ENCODE measurements at places on chromosomes 4 and X.

DNA sequence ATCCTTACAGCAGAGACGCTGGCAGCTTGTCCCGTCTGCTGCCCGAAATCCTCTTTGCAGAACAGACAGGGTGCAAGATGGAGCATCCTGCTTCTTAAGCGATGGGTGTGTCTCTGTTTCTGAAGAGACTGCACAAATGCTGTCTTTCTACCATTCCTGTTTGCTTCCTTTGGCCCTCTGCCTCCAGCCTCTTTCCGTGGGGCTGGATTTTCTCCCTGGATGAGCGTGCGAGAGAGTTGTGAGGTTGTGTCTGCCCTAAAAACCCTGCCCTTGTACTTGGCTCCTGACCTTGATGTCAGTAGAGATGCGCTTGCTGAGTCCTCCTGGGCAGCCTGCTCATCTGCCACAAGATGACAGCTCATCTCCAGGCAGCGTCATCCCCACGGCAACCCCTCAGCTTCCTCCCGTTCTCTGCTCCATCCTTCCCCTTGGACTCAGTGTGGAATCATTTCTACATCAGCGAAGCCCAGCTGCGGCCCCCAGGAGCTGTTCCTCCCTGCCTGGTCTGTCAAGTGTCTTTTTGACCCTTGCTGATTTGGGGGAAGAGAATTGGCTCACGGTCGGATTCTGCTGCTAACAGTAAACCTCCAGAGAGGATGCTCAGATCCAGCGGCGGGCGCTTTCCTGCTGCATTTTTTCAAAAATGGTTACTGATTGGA is 246.2 kb downstream of the ASMT start:
- DNase-seq = peak; percentile 71

GRCh38 chrX:45775468-45775867 is 574.8 kb upstream of the DIPK2B start:
- no peak for DNase-seq

DNA sequence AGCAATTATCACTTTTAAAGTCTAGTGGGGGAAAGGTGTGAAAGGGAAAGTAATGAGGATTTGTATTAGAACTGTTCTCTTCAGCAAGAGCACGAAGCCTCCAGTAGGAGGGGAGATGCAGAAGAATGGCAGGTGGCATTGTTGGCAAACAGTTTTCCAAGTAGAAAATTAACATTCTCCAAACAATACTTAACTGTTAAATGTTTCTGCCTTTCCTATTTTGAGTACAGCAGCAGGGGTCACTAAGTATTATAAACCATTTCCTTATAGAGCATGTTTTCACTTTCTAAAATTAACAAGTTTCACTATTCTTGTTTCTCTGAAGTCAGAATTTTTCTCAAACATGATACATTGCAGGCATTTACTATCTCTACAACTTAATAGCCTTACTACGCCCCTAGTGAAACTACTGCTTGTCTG is 58.7 kb downstream of the LEF1 start:
- no peak for DNase-seq

GRCh38 chrX:39670281-39670680 is 427.5 kb downstream of the BCOR start:
- no peak for DNase-seq

DNA sequence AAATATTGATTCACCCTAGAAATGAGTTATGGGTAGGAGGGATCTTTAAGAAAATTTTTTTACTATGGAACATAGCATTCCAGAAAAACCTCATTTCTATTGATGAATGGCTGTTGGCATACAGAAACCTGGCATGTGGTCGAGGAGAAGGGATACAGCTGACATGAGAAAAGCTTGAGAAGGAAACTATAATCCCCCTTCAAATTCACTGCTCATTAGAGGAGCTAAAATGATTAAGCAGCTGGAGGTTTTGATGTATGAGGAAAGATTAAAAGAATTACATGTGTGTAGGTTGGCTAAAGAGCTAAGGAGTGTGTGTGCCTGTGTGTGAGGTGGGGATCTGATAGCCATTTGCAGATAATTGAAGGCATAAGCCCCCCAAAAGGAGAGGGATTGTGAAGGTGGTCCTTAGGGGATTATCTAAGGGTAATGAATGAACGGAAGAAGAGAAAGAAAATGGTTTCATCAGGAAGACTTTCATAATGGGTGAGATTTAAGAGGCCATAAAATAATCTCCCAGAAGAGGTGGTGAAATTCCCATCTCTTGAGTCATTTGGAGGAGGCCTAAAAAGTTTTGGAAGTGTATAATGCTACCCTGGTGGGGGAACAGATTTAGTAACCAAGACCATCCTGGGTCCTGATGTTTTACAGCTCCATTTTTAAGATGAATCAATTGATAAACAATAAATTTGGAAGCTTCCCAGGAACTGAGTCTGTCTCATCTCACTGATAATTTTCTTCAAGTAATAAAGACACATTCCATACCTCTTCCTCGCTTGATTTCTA is 272.0 kb upstream of the HAND2 start:
- DNase-seq = no peak

- no peak for DNase-seq
These were observed 137.2 kb upstream of the HS3ST1 start for GRCh38 chr4:11565899-11566298.

GRCh38 chrX:122087341-122087740 is 1039.9 kb downstream of the GLUD2 start:
- DNase-seq = no peak

DNA sequence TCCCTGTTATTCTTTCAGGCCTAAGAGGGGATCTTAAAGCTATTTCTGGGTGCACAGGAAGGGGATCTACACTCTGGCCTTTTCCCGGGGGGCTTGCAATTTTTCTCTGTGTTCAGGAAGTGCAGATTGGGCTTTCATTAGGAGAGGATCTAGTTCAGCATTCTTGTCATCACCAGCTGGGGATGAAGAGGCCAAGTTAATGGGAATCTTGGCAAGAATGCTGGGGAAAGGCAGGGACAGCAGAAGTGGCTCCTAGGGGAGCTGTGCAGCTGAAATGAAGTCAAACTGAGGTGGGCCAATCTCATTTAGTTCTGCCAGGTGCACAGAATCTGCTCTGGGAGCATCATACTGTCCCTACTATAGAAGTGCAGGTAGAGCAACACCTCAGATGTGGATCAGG is 40.9 kb upstream of the ESX1 start:
- no peak for DNase-seq

DNA sequence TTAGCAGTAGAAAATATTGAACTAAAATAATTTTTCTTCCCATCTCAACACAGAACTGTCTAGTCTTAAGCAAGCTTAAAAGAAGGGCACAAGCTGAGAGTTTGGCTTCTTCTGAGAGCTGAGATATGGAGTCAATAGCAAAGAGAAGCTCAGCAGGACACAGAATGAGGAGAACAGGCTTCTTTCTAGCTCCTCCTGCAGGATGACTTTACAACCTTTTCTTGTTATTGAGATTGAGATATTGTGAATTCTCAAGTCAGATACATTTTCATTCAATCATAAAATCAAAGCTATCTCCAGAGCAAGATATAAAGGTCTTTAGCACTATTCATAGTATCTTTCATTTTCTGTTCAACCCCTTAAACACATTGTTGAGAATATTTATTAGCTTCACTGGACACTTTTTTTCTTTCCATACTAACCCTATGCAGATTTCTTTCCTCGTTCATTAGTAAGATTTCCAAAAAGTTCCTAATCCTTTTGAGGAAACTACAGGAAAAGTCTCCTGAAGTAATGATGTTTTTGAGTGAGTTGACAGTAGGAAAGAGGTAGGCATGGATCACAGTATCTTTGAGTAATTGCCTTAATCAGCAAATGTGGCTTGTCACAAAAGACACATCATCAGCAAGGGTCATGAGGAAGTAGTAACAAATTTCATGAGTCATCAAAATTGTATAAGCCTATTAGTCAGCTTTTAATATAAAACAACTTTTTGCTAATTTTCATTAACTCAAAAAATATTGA is 17.8 kb upstream of the CXCL3 start:
- no peak for DNase-seq

DNA sequence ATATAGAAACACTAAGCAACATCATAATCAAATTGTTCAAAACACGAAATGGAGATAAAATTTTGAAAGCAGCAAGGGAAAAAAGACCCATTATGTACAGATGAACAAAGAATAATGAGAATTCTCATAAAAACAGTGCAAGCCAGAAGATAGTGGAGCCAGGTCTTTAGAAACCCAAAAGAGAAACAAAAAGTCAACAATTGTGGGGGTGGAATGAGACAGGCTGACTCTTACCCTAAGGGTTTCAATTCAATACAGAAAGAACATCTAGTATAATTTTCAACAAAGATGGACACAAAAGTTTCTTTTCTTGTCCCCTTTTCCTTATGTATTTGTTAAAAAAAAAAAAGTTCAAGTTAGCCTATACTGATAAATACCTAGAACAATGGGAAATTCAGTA is 34.0 kb upstream of the MAGEB2 start:
- no peak for DNase-seq

GRCh38 chr4:102535398-102536082 is 34.4 kb downstream of the NFKB1 start:
- DNase-seq = no peak

DNA sequence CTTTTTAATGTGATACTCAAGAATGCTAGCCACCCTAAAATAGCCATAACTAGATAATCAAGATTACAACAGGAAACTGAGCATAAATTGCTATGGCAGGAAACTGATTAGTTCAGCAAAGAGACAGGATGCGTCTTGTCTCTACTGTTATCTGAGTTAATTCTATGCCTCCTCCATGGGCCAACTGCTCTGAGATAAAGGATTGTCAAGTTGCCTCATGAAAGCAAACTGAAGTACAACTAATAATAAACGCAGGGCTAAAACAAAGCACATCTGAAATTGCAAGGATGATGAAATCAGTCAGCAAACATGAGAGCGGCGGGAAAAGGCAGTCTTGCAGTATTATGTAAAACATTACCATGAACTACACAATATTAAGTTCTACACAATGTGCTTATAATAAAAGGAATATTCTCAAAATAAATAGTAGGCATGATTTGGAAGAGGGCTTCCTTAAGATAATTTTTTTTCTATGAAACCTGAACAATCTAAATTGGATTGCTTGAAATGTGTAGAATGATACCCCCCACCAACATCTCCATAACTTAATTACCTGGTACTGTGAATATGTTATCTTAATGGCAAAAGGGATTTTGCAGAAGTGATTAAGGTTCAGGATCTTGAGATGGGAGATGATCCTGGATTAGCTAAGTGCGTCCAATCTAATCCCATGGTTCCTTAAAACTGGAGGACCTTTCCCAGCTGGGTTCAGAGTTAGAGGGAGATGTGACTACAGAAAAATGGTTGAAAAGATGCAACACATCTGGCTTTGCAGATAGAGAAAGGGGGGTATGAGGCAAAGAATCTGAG is 65.9 kb downstream of the ANTXR2 start:
- DNase-seq = no peak

- DNase-seq = no peak
These were observed 17.2 kb downstream of the MAGED2 start for GRCh38 chrX:54824722-54825121.

- DNase-seq = no peak
These were observed 39.5 kb downstream of the NOP14 start for GRCh38 chr4:2923668-2924173.

GRCh38 chr4:142933207-142933606 is 87.1 kb upstream of the INPP4B start:
- no peak for DNase-seq

DNA sequence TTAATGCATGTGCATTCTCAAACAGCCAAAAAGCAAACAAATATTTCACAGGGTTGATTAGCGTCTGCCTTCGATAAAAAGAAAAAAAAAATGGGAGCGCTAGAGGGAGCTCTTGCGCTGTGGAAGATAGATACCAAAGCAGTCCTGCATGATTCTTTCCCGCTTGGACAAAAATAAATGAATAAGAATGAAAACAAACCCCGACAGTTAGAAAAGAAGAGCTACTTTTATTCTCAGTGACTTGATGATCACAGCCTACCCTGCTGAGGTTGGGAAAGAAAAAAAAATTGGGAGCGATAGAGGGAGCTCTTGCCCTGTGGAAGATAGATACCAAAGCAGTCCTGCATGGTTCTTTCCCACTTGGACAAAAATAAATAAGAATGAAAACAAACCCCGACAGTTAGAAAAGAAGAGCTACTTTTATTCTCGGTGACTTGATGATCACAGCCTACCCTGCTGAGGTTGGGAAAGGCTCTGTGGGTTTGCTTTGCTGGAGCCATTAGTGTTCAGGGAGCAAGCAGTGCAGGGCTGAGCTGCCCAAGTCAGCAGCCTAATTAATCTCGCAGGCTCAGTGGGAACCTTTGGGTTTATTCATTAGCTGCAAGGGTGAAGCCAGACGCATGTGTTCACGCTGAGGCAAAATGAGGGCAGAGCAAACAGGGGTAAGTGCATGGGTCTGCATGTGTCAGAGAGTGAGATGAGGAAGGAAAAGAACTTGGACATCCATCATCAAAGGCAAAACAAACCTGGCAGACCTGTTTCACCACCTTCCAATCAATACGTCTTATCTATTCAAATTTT is 249.3 kb upstream of the PRKX start:
- DNase-seq = peak; percentile 87

GRCh38 chr4:138110815-138111214 is 131.3 kb downstream of the SLC7A11 start:
- no peak for DNase-seq

DNA sequence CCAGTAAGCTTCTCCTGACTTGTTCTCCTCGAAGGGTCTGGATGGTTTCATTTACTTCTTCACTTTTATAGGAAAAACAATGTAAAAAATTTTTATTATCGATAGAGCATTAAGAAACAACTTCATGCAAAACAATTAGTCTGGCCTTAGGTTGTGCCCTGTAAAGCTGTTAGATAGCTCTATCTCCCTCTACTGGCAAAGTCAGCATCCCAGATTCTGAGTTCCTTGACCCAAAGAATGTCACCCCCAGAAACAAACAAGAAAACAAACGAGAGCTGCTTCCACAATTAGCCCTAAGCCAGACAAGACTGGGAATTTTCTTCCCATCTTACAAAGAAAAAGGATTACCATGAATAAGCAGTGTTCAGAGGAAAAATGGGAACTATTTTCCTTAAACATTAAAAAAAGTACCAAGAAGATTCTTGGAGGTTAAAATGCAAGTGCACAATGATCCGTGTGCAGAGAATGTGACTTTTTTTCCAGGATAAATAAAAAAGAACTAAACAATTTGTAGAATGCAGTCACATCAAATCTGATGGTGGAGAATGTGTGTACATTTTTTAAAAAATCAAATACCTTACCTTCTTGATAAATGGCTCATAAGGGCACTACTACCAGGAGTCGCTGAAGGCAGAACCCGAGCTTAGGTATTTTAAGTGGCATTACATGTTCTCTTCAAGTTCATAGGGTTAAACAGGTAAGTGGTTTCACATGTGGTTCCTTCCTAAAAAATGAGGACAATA is 293.2 kb downstream of the FBXO8 start:
- peak; percentile 27 for DNase-seq

- no peak for DNase-seq
These were observed 3.5 kb downstream of the GPR34 start for GRCh38 chrX:41692162-41692749.
